AG08396 (cell line): ENCODE measurements at places on chromosomes 1 and 21.

DNA sequence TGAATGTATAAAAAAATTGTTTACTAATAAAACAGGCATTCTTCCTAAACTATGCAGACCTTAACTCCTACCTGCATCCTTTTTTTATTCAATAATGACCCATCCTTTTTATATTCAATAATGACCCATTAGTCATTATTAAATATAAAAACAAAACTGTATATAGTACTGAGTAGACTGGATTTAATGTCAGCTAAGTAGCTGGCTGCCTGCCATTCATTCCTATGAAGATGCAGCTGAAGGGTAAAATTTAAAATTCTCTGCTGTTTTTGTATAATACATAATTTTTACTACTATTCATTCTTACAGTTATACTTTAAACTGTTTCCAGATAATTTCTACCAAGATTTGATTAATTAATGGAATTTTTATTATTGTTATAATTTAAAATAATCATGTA is 79.3 kb downstream of the DENND1B start:
- no peak for DNase-seq

- DNase-seq: no peak
These were observed 48.6 kb downstream of the CEP350 start for GRCh38 chr1:180003026-180003695.

GRCh38 chr21:41066086-41066938 is 101.6 kb upstream of the BACE2 start:
- DNase-seq: no peak

- no peak for DNase-seq
These were observed 15.7 kb upstream of the PHC2 start for GRCh38 chr1:33446590-33446989.

- no peak for DNase-seq
These were observed 11.4 kb upstream of the B3GALT5 start for GRCh38 chr21:39601187-39601928.

DNA sequence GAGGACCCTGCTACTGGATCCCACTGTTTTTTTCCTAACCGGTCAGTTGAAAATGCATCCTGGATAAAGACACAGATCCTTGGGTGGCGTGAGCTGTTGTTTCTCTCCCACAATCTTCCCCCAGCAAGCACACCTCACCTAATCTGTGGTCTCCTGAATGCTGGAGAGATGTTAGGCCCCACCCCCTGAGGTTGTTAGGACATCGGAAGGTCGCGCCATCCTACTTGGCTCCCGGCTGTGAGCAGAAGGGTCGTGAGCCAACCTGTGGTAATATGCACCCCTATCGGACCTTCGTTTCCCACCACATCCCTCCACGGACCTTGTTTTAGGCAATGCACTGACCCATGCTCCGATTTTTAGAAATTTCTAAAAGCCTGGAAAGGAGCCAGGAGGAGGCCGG is 89.9 kb upstream of the IPO9 start:
- no peak for DNase-seq

DNA sequence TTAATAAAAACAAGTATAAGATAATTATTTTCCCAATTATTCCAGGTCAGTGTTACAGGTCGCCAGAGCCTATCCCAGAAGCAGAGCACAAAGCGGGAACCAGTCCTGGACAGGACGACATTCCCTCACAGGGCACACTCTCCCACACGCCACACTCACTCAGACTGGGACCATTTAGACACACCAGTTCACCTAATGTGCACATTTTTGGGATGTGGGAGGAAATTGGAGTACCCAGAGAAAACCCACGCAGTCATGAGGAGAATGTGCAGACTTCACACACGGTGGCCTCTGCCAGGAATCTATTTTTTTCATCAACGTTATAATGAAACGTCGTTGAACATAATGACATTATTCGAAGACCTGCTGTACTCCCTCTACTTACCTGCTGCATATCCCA is 20.5 kb upstream of the NRDC start:
- DNase-seq: no peak
